Hypothalamus (tissue), 51 donors: ENCODE measurements at places on chromosomes 12 and 14.

DNA sequence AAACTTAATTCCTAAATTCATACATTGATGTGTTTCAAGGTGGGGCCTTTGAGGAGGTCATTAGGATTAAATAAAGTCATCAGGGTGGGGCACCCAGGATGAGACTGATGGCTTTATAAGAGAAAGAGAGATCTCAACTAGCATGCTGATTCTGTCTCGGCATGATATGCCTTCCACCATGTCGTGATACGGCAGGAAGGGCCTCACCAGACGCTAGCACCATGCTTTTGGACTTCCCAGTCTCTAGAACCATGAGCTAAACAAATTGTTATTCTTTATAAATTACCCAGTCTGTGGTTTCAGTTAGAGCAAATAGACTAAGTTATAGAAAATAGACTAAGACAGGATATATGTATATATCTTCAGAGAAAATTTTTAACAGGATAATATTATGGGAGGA, 759.6 kb downstream of the MED13L start:
- DNase-seq: no peak

DNA sequence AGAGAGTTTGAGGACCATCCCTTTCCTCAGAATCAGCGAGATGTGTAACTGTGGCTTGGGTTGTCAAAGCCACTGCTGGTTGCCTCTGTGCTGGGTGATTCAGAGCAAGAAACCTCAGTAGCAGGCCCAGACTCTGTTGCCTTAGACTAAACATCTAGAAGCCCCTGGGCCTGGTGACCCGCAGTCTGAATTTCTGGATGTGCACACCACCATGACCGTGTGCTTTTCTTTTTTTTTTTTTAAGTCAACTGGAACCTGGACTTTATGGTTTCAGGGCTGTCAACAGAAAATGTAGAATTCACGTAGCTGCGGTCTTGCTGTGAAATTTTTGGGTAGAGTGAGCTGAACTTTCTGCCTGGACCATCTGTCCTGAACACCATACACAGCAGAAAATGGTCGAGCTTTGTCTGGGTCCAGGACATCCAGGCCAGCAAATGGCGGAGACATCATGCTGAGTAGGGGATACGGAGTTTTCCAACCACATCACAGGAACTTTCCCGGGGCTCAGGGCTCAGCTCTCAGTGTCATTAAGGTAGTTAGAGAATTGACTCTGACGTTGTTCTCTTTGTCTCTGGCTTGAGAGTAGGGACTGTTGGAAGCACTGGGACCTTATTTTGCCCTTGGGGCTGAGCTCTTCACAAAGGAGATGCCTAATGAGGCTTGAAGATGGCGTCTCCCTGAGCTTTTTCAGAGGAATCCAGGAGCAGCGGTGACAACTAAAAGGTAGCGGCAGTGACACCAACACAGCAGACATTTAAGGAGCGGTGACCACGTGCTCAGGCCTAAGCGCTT, 23.0 kb upstream of the BATF start:
- DNase-seq: no peak

DNA sequence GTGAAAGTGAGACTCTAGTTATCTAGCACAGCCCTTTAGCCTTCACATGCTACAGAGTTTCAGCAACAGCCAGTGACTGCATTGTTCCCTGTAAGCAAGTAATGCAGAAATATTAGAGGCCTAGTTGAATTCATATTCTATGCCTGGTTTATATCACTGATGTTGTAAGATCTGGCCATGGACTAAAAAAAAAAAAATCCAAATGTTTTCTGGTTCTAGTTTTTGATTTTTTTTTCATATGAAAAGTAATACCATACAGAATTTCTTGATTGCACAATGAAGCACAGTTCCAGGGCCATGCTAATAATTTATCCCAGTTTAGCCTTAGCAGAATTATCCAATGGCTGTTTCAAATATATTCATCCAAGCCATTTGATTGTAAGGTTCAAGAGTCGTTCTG, 341.5 kb upstream of the DDHD1 start:
- DNase-seq: no peak

DNA sequence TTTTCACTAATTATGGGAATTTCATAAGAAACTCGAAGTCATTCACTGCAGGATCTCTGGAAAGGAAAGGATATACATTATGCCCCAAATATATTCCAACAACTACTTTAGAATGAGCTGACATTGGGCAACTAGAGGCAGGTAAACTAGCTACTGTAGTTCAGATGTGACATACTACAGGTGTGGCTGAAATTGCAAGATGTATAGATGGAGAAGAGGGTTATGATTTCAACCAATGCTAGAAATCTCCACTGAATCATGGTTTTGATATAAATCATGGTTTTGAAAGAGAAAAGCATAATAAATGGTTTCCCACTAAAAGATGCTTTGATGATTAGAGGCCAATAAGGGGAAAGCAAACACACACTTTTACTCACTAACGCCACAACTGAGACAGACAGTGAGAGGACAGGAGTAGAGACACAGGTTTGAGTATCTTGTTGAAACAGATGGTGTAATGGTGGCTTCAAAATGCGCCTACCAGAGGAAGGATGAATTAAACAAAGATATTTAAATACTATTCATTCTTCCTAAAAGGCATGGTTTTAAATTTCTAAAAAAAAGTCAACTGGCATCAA, 296.1 kb upstream of the DIO2 start:
- DNase-seq: no peak

GRCh38 chr12:14845350-14845750, 2.0 kb upstream of the ART4 start:
- DNase-seq: no peak

- DNase-seq: no peak
Observed at GRCh38 chr12:91980389-91980821, 165.2 kb downstream of the BTG1 start.

DNA sequence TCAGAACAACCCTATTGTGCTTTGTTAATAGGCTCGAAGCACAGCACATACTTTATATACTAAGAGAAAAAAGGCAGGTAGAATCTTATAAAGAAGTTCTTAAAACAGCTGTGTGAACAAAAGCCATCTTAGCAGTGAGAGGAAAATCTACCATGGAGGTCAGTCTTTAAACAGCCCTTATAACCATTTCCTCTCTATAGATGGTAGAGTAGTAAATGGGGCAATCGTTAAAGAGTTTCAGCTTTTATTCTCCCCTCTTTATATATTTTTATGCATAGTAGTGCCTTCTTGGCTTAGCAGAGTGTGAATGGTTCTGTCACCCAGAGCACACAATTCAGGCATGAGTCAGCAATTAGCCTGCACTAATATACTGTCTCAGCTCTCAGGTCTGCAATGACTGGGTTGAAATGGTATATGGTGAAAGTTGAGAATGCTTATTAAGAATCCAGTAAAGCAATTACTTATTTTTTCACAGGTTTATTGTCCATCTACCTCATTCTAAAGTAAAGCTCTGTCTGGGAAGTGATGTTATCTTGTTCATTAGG, 305.0 kb downstream of the NELL2 start:
- no peak for DNase-seq
